CD4-positive, alpha-beta T cell treated with Interleukin-2 at 100 ng/mL for 4 hours (primary cell): ENCODE measurements at places on chromosomes 7 and 10.

- no peak for DNase-seq
Observed at GRCh38 chr10:61586829-61587228, 75.9 kb upstream of the CABCOCO1 start.

- DNase-seq: no peak
Observed at GRCh38 chr10:1198453-1199344, 142.5 kb downstream of the WDR37 start.

DNA sequence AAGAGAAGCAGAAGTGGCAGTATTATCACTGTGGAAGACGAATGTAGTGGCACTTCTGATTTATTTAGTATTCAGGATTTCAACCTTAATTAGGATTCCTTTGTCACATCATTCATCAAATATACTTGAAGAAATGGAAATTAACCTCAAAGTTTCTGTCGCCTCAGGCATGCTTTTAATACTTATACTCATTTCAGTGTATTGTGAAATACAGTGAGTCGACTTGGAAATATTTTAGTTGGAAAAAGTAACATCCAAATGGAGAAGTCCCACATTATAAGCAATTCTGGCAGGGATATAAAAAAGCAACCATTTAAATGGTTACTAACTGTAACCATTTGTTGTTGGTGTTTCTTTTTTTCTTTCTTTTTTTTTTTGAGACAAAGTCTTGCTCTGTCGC lies 648.8 kb downstream of the ARL4A start:
- DNase-seq: no peak

- DNase-seq: no peak
Observed at GRCh38 chr10:28810057-28810870, 132.9 kb downstream of the BAMBI start.

DNA sequence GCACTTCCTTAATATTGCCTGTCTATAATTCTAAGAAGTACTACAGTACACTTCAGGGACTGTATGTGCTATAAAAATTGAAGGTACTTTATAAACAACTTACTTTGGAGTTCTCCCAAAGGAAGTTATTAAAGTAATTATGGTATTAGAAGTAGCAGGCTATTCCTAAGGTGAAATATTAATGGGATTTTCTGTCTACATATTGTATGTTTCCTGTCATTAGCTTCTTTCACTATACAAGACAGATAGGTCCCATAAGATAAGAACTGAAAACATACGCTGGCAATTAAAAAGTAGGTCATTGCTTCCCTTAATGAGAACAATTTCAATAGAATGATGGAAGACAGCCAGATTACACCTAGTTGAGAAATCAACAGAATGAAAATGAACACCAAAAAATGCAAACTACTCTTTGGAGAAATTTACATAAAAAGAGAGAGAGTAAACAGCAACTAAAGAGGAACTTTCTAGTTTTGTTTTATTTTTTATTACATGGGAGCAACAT lies 147.0 kb downstream of the HBP1 start:
- DNase-seq: no peak

- DNase-seq: no peak
Observed at GRCh38 chr7:51446785-51447184, 130.2 kb upstream of the COBL start.

DNA sequence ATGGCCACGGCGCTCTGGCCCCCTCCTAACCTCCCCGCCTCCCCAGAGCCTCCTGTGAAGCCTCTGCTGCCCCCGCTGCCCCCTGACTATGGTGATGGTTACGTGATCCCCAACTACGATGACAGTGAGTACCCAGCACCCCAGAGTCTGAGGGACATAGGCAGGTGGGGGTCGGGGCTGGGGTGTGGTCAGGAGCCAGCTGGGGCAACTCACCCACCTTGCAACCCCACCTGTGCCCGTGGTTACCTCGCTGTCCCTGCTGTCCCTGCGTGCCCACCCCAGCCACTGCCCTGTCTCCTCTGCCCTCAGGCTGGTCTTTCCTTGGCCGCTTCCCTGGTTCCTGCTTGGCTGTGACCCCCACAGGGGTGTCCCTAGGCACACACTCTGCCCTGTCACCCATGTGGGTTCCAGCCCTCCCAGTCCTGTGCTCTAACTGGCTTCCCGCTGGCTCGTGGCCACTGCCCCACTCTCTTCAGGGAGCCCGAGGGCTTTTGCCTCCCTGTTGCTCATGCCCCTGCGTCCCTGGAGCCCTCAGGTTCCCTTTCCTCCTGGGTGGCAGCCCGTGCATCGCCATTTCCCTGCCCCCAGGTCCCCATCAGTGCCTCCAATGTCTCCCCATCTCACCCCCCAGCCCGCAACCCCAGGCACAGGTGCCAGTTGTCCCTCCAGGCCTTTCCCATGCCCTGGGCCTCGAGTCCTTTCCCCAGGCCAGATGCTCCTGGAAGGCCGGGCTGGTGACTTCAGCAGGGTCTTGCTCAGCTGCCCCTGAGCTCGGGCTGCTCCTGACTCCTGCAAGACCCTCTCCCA lies 4.0 kb downstream of the AEBP1 start:
- DNase-seq: no peak

- DNase-seq: no peak
Observed at GRCh38 chr7:156607332-156608172, 33.0 kb upstream of the RNF32 start.
